SJCRH30 (cell line): ENCODE measurements at places on chromosomes 13 and 19. TPM values are rescaled to one million over a fixed set of nuclear protein-coding genes. Genes with fewer than 3 reads are reported as not detected.

Gene BRSK1
- total RNA-seq, result 13.2 and 15.8 TPM in 2 replicates

- no peak overlapping the region for H3K27ac ChIP-seq
- no peaks in the 10 kb centered on the region for H3K36me3 ChIP-seq
- H3K27me3 ChIP-seq, result no peaks in the 10 kb centered on the region
- no peak for DNase-seq
- no peaks in the 10 kb centered on the region for H3K4me1 ChIP-seq
These were observed 1405.1 kb downstream of the PCDH9 start for GRCh38 chr13:65825039-65825438.

- peak; percentile 60 for DNase-seq
- H3K27ac ChIP-seq, result peak overlapping the region; percentile 8; the same call in 1 of the 2 replicates
- H3K4me3 ChIP-seq, result no peak overlapping the region
- H3K4me1 ChIP-seq, result peaks cover 13% of the 10 kb centered on the region
These were observed 297.8 kb upstream of the DACH1 start for GRCh38 chr13:72164811-72165210.

- H3K4me3 ChIP-seq, result no peak overlapping the region
- no peak for DNase-seq
- H3K36me3 ChIP-seq, result peaks cover 48% of the 10 kb centered on the region
- H3K4me1 ChIP-seq, result no peaks in the 10 kb centered on the region
- H3K27ac ChIP-seq, result no peak overlapping the region
These were observed 62.6 kb downstream of the MAP4K1 start for GRCh38 chr19:38555200-38555599.

DNA sequence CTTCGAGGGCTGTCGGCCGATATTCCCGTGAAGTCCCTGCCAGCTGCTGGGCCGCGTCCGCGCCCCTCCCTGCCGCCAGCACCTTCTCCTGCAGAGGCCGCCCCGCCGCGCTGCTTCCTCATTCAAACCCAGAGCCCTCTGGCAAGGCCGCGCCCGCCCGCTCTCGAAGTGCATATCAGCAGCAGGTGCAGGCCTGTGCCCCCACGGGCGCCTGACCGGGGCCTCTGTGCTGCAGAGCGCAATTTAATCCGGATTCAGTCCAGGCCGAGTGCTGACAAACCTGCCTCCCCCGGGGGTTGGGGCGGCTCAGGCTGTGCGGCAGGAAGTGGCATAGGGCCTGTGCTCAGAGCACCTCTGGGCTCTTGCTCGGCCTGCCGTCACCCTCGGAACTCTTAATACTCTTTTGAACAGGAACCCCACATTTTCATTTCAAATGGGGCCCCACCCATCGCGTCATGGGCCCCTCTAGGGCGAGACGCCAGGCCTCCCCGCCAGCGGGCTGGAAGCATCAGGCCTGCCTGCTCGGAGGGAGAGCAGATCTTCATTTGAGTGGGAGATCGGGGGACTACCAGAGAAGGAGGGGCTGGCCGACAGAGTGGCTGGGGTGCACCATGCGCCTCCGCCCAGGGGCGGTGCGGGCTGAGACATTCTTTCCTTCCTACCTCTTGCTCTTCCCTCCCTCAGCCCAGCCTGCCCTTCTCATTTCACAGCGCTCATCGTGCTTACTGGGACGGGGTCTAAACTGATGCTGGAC is 125.7 kb downstream of the TNFRSF19 start:
- H3K4me1 ChIP-seq, result peaks cover 2% of the 10 kb centered on the region
- H3K36me3 ChIP-seq, result no peaks in the 10 kb centered on the region
- peak overlapping the region; percentile 44 for H3K4me3 ChIP-seq
- H3K27me3 ChIP-seq, result no peaks in the 10 kb centered on the region

Gene OVOL3
- total RNA-seq, result 0.79 and 1.4 TPM in 2 replicates

- H3K4me3 ChIP-seq, result no peak overlapping the region
- DNase-seq, result peak; percentile 70
- H3K27me3 ChIP-seq, result no peaks in the 10 kb centered on the region
- no peak overlapping the region for H3K27ac ChIP-seq
These were observed 7.0 kb upstream of the TMC4 start for GRCh38 chr19:54179921-54180461.

Gene TRPM4
- total RNA-seq, result 1.2 and 1.8 TPM in 2 replicates

- no peaks in the 10 kb centered on the region for H3K27me3 ChIP-seq
- peaks cover 9% of the 10 kb centered on the region for H3K4me1 ChIP-seq
- H3K36me3 ChIP-seq, result no peaks in the 10 kb centered on the region
- no peak overlapping the region for H3K27ac ChIP-seq
- DNase-seq, result no peak
These were observed 330.2 kb downstream of the KLF12 start for GRCh38 chr13:73803997-73804396.

Gene ZNF490
- total RNA-seq, result 8.0 and 9.3 TPM in 2 replicates

DNA sequence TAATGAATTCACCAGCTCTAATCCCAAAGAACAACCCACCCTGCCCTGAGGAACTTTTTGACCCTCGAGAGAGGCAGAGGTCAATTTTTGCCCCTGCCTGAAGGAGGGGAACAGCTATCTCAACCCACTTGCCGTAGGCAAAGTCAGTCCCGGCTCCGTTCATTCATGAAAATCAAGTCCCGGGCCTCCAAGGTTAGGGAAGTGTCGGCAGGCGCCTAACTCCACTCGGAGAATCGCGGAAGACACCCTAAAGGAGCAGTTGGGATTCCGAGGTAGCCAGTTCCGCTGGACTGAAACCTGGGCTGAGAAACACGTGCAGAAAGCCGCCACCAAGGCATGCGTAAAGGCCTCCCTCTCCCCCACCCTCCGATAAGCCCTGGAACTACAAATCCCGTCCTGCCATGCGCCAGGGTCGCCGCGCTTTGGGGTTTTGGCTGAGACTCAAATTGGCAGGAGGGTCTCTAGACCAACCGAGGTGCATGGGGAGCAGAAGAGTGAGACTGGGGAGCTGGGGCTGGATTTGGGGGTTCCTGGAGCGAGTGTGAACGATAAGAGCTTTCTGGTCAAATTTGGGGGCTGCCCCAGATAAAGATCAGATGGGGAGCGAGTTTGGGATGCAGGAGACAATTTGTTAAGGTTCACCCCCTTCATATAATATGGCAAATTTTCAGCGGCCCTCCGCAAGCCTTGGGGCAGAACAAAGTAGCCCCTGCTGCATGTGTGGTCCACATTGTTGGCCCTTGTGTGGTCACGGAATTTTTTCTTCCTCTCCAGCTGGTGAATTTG is at the start of gene TNPO2:
Gene TNPO2 (minus strand): TSS at position 292 of the 786 bp plus-strand sequence. CDS start 2,955 bp downstream, outside the sequence.
- peaks cover 2% of the 10 kb centered on the region; the same call in 1 of the 2 replicates for H3K4me1 ChIP-seq
- H3K4me3 ChIP-seq, result peak within 1 kb of the TSS; percentile 78

DNA sequence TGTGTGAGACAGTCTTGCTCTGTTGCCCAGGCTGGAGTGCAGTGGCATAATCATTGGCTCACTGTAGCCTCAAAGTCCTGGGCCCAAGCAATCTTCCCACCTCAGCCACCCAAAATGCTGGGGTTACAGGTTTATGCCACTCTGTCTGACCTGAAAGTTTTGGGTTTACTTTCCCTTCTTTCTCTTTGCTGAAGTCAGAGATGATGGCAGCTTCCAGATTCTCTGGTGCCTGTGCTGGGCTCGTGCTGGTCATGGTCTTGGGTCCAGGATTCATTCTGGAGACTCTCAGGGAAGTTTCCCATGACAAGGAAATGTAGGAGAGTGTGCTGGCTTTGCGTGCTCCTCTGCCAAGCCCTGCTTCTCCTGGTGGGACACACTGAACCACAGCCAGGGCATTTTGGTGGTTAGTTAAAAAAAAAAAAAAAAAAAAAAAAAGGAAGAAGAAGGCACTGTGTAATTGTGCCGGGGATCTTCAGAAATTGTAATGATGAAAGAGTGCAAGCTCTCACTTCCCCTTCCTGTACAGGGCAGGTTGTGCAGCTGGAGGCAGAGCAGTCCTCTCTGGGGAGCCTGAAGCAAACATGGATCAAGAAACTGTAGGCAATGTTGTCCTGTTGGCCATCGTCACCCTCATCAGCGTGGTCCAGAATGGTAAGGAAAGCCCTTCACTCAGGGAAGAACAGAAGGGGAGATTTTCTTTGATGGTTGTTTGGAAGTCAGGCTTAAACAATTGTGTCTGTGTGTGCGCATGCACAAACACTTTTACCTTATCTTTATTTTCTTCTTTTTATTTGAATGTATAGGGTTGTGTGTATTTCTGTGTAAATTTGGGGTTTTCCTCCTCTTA is at the start of gene ALOX5AP:
Gene ALOX5AP (plus strand): TSS at position 519 of the 847 bp plus-strand sequence. CDS start 63 bp downstream, at position 582.
- no peak within 1 kb of the TSS for H3K4me3 ChIP-seq
- H3K27ac ChIP-seq, result no peak within 1 kb of the TSS
- H3K27me3 ChIP-seq, result no peaks in the 10 kb centered on the region

- no peak overlapping the region for H3K4me3 ChIP-seq
- H3K36me3 ChIP-seq, result no peaks in the 10 kb centered on the region
- H3K27ac ChIP-seq, result no peak overlapping the region
- no peaks in the 10 kb centered on the region for H3K27me3 ChIP-seq
- DNase-seq, result no peak
- H3K4me1 ChIP-seq, result no peaks in the 10 kb centered on the region
These were observed 19.5 kb downstream of the SLC10A2 start for GRCh38 chr13:103046676-103047075.

DNA sequence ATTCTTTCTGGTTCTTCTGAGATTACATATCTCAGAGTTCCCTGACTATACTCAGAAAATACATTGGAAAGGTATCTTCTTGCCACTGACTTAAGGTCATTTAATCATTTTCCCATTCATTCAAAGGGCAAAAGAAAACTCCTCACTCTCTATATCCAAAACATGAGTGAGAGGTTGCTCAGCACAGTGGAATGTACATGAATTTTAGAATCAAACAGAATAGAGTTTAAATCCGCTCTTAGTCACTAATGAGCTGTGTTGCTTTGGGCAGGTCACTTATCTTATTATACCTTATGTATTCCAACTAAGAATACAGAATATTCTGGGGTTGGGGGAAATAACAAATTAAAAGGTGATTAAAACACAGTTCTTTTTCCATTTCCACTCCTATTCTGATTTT is 452.6 kb upstream of the KLF12 start:
- H3K27ac ChIP-seq, result no peak overlapping the region
- H3K27me3 ChIP-seq, result no peaks in the 10 kb centered on the region
- H3K36me3 ChIP-seq, result no peaks in the 10 kb centered on the region
- no peak for DNase-seq
- H3K4me3 ChIP-seq, result no peak overlapping the region
- H3K4me1 ChIP-seq, result no peaks in the 10 kb centered on the region

DNA sequence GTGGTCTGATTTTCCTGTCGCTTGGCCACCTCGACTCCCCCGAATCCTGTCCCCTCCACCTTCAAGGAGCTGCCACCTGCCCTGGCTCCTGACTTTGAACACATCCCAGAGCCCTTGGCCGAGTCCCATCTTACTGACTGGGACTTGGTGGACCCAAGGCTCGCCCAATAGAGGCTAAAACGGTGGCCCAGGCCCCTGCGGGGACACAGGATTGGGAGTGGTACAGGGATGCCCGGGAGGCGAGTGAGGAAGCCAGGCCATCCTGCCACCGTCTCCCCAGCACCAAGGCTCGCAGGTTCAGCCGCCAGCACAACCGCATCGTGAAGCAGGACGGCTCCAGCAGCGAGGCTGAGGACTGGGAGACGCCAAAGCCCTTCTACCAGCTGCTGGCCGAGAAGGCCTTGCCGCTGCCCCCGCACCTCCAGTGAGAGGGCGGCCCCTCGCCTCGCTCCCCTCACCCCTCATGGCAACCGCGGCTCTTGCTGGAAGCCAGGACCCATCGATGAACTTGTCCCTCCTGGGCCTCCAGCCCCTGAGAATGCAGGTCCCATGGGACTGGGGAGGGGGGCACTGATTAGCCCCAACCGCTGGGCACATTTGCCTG is 5.3 kb downstream of the SIX5 start:
- no peaks in the 10 kb centered on the region for H3K36me3 ChIP-seq
- H3K4me1 ChIP-seq, result peaks cover 19% of the 10 kb centered on the region
- H3K4me3 ChIP-seq, result no peak overlapping the region
- peak; percentile 30 for DNase-seq
- H3K27me3 ChIP-seq, result peaks cover 10% of the 10 kb centered on the region

DNA sequence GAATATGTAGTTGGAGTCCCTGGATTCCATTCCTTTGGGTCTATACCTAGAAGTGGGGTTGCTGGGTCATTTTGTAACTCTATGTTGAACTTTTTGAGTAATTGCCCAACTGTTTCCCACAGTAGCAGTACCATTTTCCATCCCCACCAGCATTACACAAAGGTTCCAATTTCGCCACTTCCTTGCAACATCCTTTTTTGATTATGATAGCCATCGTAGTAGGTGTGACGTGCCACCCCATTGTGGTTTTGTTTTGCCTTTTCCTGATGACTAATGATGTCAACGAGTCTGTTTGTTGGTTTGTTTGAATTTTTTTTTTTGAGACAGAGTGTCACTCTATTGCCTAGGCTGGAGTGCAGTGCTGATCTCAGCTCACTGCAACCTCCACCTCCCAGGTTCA is 3.3 kb upstream of the PEX11G start:
- no peaks in the 10 kb centered on the region for H3K27me3 ChIP-seq
- H3K36me3 ChIP-seq, result no peaks in the 10 kb centered on the region
- H3K4me1 ChIP-seq, result no peaks in the 10 kb centered on the region
- no peak overlapping the region for H3K27ac ChIP-seq
- no peak overlapping the region for H3K4me3 ChIP-seq
- no peak for DNase-seq

DNA sequence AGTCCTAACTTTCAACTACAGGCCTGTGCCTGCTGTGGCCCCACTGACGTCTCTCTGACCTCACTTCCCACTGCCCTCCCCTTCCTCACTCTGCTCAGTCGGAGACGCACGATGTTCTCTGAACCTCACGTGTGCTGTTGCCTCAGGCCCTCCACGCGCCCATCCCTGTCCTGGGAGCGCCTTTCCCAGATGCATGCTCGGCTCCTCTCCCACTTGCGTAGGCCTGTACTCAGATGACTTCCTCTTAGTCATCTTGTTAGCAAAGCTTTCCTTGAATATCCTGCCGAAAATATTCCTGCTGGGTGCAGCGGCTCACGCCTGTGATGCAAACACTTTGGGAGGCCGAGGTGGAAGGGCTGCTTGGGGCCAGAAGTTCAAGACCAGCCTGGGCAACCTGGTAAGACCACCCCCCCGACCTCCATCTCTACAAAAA is 9.3 kb upstream of the SYT5 start:
- H3K27me3 ChIP-seq, result no peaks in the 10 kb centered on the region
- no peaks in the 10 kb centered on the region for H3K4me1 ChIP-seq
- peak; percentile 33 for DNase-seq
- H3K4me3 ChIP-seq, result no peak overlapping the region

Gene HIF3A
- total RNA-seq, result 2.0 and 4.8 TPM in 2 replicates

Gene PRR19
- 0.73 and 1.9 TPM in 2 replicates for total RNA-seq

Gene RASIP1
- total RNA-seq, result 0.99 and 1.5 TPM in 2 replicates

- H3K27me3 ChIP-seq, result no peaks in the 10 kb centered on the region
- no peaks in the 10 kb centered on the region for H3K36me3 ChIP-seq
- DNase-seq, result no peak
- H3K4me3 ChIP-seq, result no peak overlapping the region
- peaks cover 5% of the 10 kb centered on the region; the same call in 1 of the 2 replicates for H3K4me1 ChIP-seq
- H3K27ac ChIP-seq, result no peak overlapping the region
These were observed 241.3 kb downstream of the DACH1 start for GRCh38 chr13:71625694-71626093.

Gene OR7A5
- total RNA-seq, result not detected in 2 replicates
